ENCODE measurements at places on chromosomes 1 and 21.

GRCh38 chr1:177425199-177425598 lies 254.4 kb downstream of the BRINP2 start:
- DNase-seq: no peak

DNA sequence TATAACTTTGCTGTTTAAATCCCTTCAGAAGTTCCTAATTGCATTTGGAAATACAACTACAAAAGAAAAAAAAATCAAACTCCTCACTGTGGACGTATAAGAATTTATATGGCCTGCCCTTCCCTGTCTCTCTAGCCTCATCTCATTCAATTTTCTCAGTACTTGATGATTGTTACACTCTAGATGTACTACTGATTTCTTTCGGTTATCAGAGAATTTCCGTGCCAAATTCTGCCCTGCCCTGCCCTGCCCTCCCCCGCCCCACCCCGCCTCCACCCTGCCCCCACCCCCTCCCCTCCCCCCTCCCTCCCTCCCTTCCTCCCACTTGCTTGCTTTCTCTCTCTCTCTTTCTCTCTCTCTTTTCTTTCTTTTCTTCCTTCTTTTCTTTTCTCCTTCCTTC lies 71.7 kb upstream of the MPC2 start:
- DNase-seq: no peak

- DNase-seq: no peak
Measured at GRCh38 chr1:3689138-3689750, 36.9 kb downstream of the TP73 start.

- DNase-seq: no peak
Measured at GRCh38 chr1:12565094-12565965, 52.7 kb downstream of the DHRS3 start.

- DNase-seq: no peak
Measured at GRCh38 chr1:72662918-72663317, 380.6 kb upstream of the NEGR1 start.

GRCh38 chr1:7218210-7218832 lies 433.1 kb downstream of the CAMTA1 start:
- DNase-seq: peak; percentile 38

DNA sequence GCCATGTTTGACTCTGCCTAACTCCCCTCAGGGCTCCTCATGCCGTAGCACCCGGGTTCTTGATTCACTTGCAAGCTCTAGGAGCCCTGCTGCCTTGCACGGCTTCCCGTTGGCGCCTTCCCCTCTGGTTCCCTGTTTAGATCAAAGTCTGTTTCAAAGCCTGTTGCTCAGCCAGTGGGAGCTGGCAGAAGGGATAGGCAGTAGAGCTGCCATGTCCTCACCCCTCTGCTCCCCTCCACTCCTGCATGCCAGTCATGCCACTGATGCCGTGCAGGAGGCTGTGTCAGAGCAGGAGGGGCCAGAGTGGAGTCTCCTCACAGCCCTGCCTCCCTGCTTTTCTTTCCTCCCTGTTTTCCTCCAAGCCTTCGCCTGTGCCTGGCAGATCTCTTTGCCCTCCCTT lies 26.5 kb downstream of the HMGCS2 start:
- peak; percentile 74 for DNase-seq

GRCh38 chr1:33713058-33713877 lies 150.6 kb upstream of the HMGB4 start:
- DNase-seq: no peak

DNA sequence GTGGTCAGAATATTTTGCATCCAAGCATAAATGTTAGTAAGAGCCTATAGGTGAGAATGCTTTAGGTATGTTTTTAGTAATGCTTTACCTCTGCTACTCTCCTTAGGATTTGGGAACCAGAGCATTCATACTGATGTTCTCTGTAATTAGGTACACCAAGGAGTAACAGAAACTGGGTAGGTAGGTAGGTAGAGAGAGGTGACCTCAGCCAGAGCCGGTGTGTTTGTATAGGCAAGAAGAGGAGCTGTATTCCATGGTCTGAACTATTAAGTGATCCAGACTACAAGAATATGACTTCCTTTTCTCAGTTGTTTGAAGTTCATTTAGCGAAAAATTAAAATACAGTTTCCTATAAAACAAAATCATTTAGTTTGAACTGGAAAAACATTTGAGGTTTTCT lies 108.5 kb downstream of the SDCCAG8 start:
- no peak for DNase-seq

All from AG08396 (cell line).